ENCODE measurements at places on chromosomes 1 and 21.

DNA sequence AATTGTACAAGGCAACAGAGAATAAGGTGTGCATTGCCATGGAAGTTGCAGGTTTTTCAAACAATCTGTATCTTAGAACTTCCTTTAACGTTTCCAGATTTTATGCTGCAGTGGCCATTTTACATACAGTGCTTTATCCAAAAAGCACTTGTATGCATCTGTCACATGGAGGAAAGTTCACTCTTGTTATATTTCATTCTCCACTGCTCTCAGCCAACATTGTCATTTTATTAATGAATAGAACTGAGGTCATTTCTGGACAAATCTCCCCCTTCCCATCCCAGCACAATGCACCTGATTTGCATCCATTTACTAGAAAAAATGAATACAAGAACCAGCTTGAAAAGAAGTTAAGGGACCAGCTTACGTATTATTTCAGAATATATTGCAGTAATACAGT lies 342.0 kb downstream of the USP25 start:
- no peak for DNase-seq

- no peak for DNase-seq
Measured at GRCh38 chr21:46008893-46009621, 27.5 kb downstream of the COL6A1 start.

GRCh38 chr1:185998391-185998790 lies 264.2 kb downstream of the HMCN1 start:
- DNase-seq = no peak

- no peak for DNase-seq
Measured at GRCh38 chr21:37146320-37147235, 73.5 kb downstream of the TTC3 start.

- no peak for DNase-seq
Measured at GRCh38 chr21:18493422-18493821, 89.8 kb upstream of the TMPRSS15 start.

- no peak for DNase-seq
Measured at GRCh38 chr1:201606096-201606495, 67.2 kb downstream of the NAV1 start.

DNA sequence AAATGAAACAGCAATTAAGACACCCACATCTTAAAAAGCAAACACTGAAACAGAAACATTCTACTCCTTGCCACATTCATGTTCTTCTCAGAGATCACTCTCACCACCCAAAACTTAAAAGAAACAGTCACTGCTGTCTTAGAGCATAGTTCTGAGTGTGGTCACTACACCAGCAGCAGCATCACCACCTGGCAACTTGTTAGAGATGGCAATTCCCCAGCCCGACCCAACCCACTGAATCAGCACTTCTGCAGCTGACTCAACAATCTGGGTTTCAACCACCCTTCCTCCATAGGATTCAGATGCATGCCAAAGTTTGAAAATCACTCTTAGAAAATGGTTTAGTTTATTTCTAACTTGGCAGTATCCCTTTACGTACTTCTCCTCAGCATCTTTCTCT lies 126.1 kb downstream of the CDC42BPA start:
- peak; percentile 40 for DNase-seq

DNA sequence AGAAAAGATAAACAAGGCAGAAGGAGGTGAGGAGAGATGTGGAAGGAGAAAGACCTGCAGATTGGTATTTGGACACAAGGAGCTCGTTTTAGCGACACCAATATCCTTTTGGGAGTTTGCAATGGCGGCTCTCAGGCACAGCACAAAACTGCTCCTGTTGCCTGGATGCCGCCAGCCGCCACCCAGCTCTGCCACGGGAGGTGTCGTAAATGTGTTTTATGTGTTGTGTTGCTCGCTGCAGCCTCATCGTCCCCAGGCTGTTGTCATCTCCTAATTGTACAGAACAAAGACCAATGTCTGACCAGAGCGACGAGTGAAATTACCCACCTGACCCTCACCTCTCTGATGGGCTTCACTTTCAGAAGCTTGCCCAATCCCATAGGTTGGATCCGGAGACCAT lies 96.6 kb upstream of the ZNF281 start:
- no peak for DNase-seq

GRCh38 chr1:150387200-150387599 lies 23.3 kb downstream of the RPRD2 start:
- DNase-seq = no peak

GRCh38 chr1:8625981-8626898 lies 191.2 kb downstream of the RERE start:
- no peak for DNase-seq

DNA sequence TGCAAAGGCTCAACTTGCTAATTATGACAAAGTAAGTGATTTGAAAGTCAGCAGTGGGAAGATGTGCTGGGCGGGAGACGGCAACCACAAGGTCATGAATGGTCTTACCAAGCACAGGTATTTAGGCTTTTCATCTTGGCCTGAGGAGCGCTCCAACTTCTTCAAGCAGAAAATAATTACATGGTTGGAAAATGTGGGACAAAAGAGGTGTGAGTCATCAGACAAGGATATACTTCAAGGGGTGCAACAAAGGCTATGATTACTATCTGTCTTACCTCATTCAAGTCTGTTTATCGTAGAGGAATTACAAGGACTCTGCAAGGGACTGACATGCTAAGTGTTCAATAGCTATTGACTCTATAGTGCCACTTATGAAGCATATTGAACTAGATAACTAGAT lies 2005.7 kb downstream of the MRPL39 start:
- DNase-seq = no peak

DNA sequence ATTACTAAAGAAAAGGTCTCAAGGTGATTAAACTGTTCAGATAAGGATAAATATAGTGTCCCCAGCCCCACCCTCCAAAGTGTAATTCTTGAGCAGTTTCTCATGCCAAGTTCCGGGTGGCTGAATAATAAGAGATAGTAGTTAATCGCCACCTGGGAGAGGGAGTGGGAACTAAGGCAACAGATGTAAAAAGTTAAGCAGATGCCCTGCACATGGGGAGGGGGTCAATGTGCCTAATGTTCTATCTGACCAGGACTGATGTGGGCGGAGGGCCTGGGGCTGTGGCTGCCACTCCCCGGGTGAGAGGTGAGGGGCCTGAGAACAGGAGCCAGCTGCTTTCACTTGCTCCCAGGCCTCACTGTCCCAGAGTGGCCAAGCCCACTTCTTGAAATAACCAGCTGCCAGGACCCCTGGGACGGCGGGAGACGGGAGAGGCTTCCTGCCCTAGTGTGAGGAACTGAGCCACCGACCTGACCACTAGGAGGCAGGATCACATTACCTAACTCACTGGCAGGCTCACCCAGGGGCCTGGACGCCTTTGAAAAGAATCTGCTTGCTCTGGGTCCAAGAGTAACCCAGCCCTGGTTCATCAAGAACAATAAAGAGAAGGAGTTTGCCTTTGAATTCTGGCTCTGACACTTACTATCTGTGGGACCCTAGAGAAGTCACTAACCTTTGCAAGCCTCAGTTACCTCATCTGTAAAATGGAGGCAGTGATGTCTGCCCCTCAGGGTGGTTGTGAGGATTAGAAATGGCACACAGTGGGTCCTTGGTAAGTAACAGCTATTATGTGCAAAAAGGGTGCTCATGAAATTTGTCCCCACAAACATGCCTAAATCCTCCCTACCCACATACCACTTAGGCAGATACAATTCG lies 179.2 kb downstream of the ATG4C start:
- no peak for DNase-seq

- DNase-seq = no peak
Measured at GRCh38 chr1:47631411-47631995, 193.7 kb downstream of the FOXD2 start.

DNA sequence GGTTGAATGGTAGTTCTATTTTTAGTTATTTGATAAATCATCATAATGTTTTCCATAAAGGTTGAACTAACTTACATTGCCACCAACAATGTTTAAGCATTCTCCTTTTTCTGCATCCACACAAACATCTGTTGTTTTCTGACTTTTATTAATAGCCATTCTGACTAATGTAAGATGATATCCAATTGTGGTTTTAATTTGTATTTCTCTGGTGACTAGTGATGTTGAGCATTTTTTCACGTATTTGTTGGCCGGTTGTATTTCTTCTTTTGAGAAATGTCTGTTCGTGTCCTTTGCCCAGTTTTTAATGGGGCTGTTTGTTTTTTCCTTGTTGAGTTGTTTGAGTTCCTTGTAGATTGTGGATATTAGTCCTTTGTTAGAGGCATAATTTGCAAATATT lies 24.6 kb upstream of the SLC35F3 start:
- DNase-seq = no peak

GRCh38 chr1:99648107-99648506 lies 2.2 kb downstream of the PALMD start:
- no peak for DNase-seq

- DNase-seq = no peak
Measured at GRCh38 chr1:218259800-218260199, 25.3 kb upstream of the RRP15 start.

DNA sequence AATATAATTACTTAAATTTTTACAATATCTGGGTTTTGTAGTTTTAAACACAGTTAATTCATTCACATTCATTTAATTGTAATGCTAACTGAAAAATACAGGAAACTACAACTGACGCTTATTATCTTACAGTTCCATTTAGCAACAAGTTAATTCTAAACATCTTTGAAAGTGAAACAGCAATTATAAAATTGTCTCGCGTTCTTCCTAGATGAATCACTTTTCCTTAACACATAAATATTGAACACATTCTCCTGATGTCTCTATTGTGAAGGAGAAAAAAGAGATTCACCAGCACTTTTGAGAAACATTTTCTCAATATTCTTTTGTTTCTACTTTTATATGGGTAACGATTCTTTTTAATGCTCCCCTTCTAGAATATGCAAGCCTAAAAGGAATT lies 6.4 kb downstream of the PTGFR start:
- DNase-seq = no peak

DNA sequence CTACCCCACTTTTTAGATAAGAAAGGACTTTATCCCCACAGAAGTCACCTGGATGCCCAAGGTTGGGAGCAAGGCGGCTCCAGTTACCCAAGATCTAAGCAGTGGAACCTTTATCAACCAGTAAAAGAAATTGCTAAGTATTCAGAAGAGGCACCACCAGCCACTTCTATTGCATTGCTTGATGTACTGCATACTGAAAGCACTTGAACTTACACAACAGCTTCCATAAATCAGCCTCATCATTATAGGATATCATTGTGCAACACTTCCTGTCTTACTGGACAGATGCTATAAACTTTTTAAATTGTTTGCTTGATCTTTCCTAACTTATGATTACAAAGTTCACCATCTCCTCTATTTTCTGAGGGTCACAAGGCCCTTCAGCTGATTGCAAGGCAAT lies 642.7 kb upstream of the CXADR start:
- DNase-seq = no peak

GRCh38 chr1:72885017-72885416 lies 602.7 kb upstream of the NEGR1 start:
- no peak for DNase-seq

DNA sequence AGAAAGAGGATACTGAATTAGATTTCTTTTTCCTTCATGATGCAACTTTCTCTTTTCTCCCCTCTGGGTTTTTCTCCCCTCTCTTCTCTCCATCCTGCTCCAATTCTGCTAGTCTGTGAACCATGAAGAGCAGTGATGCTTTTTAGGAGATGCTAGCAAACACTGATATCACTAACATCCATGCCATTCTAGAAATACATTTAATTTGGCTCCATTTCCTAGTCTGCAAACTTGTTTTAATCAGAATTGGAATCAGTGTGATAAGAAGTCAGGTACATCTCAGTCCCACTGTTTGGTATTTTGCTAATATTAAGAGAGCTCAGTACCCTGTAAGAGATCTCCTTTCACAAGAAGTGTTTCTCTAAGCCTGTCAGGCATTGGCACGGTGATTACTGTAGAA lies 437.1 kb downstream of the RWDD3 start:
- DNase-seq = no peak

- no peak for DNase-seq
Measured at GRCh38 chr1:5743435-5744095, 248.7 kb downstream of the NPHP4 start.

DNA sequence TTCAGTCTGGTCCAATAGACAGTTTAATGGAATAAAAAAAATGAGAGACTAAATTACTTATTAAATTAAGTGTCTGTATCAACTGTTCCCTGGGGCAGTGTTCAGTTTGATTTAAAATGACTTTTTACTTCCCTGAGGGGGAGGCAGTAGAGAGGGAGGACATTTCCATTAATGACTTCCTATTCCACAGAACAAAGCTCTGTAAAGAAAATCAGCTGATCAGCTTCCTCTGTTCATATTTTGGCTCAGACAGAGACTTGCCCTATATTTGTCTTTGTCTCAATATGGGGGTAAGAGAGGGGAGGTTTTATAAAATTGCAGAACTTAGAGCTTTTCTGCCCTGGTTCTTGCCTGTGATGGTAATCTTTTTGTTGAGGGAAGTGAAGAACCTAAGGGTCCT lies 8.4 kb downstream of the CFAP126 start:
- no peak for DNase-seq

GRCh38 chr1:178580096-178580495 lies 67.2 kb downstream of the TEX35 start:
- DNase-seq = no peak

- no peak for DNase-seq
Measured at GRCh38 chr21:32349333-32349944, 43.4 kb downstream of the URB1 start.

- DNase-seq = no peak
Measured at GRCh38 chr1:116568662-116569380, 2.0 kb downstream of the CD58 start.

- DNase-seq = peak; percentile 25
Measured at GRCh38 chr1:18965206-18966173, 9.0 kb upstream of the IFFO2 start.

- DNase-seq = no peak
Measured at GRCh38 chr1:157626099-157626498, 28.2 kb upstream of the FCRL4 start.

DNA sequence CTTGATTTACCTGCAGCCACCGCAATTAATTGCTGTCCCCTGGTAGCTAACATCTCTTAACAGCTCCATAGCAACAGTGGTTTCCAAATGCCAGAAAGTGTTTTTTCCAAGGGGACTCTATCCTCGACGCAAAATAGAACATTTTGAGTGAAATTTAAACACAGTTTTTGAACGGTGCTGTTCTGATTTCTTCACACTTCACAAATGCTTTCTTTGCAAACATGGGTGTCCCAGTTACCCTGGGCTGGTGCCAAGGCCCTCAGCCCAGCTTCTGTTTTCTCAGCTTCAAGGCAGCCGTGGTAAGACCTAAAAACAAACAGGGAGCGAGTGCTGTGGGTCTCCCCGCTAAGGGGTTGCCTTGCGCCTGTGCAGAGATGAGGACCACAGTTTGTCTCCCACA lies 147.3 kb upstream of the VAMP3 start:
- no peak for DNase-seq

Measured in activated naive CD4-positive, alpha-beta T cell treated with Interleukin-2 at 50 U/mL for 16 hours (primary cell).